ENCODE measurements at places on chromosomes 16 and 17. TPM values are rescaled to one million over a fixed set of nuclear protein-coding genes. Genes with fewer than 3 reads are reported as not detected.

The OR3A3 gene
- total RNA-seq: not detected

DNA sequence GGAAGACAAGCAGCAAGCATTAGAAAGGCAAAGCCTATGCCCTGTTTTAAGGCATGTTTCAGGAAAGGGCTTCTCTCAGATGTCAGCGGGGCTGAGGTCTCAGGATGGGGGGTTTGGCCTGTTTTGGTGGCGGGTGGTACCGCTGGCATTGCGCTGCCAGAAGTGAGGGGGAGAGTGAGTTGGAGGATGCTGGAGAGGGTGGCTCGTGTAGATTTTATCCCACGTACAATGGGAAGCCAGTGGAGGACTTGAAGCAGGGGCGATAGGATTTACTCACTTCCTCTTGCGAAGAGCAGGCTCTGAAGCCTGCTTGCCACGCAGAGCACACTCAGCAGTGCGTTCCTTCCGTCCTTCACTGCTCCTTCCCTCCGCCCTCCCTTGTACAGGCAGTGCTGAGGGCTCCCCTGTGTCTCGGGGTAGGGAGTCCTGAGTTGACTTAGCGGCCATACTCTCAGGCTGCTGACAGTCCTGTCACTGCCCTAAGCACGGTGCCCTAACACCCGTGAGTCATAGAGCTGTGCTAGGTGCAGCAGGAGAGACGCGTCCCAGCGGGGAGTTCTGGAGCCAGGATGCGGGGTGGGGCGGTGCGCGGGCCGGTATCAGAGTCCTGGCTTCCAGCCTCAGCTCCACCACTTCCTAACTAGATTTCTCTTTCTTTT, 113.1 kb downstream of the SNX29 start:
- DNase-seq: peak; percentile 78

GRCh38 chr17:77291591-77292386, 151.0 kb downstream of the SEC14L1 start:
- DNase-seq: no peak

The HOXB13 gene
- not detected for total RNA-seq

GRCh38 chr17:142102-142661, 4.8 kb downstream of the SCGB1C2 start:
- DNase-seq: peak; percentile 59

GRCh38 chr17:75269844-75270217, 1.2 kb downstream of the MIF4GD start:
- no peak for DNase-seq

DNA sequence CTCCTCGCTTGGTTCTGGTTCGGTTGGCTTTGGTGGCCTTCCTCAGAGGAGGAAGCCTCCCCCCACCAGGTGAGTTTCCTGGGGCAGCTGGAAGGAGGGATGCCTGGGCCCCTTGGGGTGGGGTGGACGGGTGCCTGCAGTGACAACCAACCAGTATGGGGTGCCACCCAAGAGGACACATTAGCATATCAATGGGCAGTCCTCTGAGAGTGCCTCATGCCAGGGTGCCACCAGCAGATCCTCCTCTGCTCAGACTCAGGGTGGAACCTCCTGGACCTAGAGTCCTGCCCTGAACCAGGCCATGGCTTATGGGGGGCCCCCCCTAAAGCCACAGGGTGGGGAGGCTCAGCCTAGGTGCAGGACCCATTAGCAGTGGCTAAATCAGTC, 2.7 kb downstream of the PPP1R1B start:
- DNase-seq: no peak

Data from upper lobe of right lung (tissue), 1 donor.